ENCODE measurements at places on chromosomes 7 and 10.

- DNase-seq, result no peak
Observed at GRCh38 chr10:76017733-76018433, 586.5 kb downstream of the LRMDA start.

- DNase-seq, result no peak
Observed at GRCh38 chr7:140417456-140418155, 13.7 kb downstream of the RAB19 start.

DNA sequence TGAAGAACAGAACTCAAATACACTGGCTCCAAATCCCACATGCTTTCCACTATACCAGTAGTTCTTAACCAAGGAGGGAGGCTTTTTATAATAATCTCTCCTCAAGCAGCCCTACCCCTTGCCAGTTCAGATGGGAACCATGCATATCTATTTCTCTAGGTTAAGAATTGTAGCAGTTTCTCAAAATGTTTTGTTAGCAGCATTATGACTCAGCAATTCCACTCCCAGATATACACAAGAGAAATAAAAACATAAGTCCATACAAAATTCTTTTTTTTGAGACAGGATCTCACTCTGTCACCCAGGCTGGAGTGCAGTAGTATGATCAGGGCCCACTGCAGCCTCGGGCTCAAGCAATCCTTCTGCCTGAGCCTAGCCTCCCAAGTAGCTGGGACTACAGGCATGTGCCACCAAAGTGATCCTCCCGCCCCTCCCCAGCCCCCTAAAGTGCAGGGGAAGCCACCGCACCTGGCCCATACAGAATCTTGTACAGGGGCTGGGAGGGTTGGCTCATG, 18.1 kb downstream of the YWHAG start:
- no peak for DNase-seq

DNA sequence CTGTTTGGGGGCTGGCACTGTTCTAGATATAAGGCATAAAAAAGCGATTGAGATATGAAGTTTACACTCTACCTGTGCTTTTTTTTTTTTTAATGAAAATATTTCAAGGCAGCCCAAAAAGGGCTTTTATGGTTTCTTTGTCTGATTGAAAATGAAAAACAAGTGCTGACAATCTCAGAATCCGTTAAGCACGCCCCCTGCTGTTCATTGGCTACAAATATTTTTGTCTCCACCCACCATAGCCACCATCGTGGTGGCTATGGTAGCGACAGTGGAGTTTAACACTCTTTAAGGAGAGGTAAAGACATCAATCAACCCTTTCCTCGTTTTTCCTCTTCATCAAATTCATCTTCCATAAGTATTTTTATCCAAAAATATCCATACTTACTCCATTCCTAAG, 94.2 kb downstream of the CD36 start:
- no peak for DNase-seq

DNA sequence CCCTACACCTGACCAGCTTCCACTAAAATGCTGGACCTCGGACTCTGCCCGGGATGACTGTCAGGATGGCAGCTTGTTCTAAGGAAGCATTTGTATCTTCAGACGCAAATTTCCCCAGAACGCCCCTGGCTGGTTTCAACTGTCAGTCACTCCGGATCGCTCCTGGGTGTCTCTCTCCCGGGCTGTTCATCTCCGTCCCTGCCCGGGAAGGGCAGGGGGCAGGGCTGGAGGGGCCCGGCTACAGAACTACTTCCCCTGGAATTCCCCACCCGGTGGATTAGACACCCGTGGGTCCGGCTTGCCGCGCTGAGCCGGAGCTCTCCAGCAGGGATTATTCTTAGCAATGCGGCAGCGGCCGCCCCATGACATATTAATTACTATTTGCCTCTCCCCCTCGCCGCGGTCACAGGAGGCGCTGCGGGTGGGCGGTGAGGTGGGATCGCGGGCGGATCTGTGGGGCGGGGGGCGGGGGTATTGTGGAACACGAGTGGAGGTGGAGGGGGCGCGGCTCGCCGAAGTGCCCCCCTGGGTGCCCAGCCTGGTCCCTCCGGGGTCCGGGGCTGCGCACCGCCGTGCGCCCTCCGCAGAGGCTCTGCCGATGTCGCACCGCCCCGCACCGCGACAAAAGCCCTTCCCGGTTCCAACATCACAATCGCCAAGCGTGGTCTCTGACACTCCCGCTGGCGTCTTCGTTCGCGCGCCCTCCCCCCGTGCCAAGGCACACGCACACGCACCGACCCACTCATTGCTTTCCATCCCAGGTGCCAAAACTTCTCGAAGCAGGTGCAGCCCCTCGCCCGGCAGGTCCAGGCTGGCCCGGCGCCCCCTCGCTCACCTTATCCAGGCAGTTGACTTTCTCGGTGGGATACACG, 276.1 kb upstream of the NEBL start:
- peak; percentile 9 for DNase-seq

Data from stimulated activated naive CD8-positive, alpha-beta T cell treated with anti-CD3 and anti-CD28 coated beads, Interleukin-15, Interleukin-2, amounts not matched to agents 100 U/mL and 50 U/mL, for 24 hours (primary cell).